Esophagus squamous epithelium (tissue), 5 donors: ENCODE measurements at places on chromosomes 2 and 18. TPM values are rescaled to one million over a fixed set of nuclear protein-coding genes. Genes with fewer than 3 reads are reported as not detected.

The UGT1A10 gene
- 18.5 TPM for total RNA-seq

The UGT1A9 gene
- 0.88 TPM for total RNA-seq

The NOTO gene
- total RNA-seq = not detected

The SUCLG1 gene
- 90.6 TPM for total RNA-seq

The UGT1A5 gene
- total RNA-seq = 5.2 TPM
